ENCODE measurements at places on chromosomes 7 and 10. TPM values are rescaled to one million over a fixed set of nuclear protein-coding genes. Genes with fewer than 3 reads are reported as not detected.

GNGT1 gene
- total RNA-seq = not detected

MBL2 gene
- total RNA-seq = not detected

SFTPA1 gene
- not detected for total RNA-seq

ESYT2 gene
- 106 TPM for total RNA-seq

UROS gene
- total RNA-seq = 18.2 TPM

GPER1 gene
- not detected for total RNA-seq

FXYD4 gene
- total RNA-seq = not detected

CFAP69 gene
- not detected for total RNA-seq

NOM1 gene
- 25.5 TPM for total RNA-seq

SOSTDC1 gene
- not detected for total RNA-seq

PRLHR gene
- not detected for total RNA-seq

SLC26A5 gene
- not detected for total RNA-seq

VGF gene
- total RNA-seq = not detected

HTRA1 gene
- not detected for total RNA-seq

PTPRN2 gene
- 0.34 TPM for total RNA-seq

AGBL3 gene
- 2.2 TPM for total RNA-seq

R3HCC1L gene
- 12.7 TPM for total RNA-seq

LRRD1 gene
- total RNA-seq = not detected

HKDC1 gene
- 4.5 TPM for total RNA-seq
